GM23338 (cell line): ENCODE measurements at places on chromosomes 6 and 20. TPM values are rescaled to one million over a fixed set of nuclear protein-coding genes. Genes with fewer than 3 reads are reported as not detected.

DNA sequence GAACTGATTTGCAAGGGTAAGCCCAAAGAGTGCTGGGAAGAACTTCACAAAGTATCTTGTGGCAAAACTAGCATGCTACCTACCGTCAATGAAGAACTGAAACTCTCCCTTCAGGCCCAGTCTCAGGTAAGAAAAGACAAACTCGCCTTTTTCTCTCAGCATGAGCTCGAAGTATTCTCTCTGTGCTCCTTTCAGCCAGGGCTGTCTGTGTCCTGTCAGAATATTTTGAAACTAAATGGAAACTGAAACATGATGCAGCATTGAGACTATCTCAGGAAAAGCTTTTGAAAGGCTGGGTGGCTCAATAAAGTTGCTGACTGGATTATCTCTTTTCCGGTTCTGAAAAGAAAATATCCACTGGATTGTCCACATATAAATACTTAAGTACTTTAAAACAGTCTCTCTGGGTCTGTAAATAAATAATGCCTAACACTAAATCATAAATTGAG is 696 bp downstream of the CALHM5 start:
- DNase-seq = no peak

GRCh38 chr6:46961711-46962110 is 40.0 kb upstream of the ADGRF5 start:
- DNase-seq = no peak

DNA sequence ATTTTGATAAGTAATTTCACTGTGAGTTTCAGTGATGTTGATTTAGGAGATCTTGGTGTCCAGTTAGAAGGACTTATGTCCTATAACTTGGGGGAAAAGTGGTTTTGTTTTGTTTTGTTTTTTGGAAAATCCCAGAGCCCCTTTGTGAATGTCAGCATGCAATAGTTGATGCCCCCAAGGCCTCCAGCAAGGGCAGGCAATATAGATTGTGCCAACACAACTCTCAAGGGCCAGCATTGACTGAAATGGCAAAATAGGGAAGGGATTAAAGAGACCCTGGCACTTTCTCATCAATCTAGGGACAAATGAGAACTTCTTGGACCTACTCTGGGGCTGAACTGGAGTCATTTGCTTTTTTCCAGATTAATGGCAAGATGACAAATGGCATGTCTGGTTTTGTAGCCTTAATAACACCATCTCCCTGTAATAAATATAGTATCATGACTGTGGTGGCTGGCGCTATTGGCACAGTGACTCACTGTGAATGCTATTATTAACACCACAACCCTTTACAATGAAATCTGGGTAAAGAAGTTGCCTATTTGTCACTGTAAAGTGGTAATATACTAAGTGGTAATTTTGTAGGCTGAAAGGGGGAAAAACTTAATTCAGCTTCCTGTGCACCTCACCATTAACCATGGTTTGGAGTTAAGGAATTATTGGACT is 51.8 kb downstream of the ABRACL start:
- DNase-seq = no peak

Gene LHFPL5
- not detected in 2 replicates for total RNA-seq

Gene APOM
- 1.2 and 4.2 TPM in 2 replicates for total RNA-seq

Gene FAM83C
- 0.10 TPM in 1 of 2 replicates, not detected in the other for total RNA-seq

DNA sequence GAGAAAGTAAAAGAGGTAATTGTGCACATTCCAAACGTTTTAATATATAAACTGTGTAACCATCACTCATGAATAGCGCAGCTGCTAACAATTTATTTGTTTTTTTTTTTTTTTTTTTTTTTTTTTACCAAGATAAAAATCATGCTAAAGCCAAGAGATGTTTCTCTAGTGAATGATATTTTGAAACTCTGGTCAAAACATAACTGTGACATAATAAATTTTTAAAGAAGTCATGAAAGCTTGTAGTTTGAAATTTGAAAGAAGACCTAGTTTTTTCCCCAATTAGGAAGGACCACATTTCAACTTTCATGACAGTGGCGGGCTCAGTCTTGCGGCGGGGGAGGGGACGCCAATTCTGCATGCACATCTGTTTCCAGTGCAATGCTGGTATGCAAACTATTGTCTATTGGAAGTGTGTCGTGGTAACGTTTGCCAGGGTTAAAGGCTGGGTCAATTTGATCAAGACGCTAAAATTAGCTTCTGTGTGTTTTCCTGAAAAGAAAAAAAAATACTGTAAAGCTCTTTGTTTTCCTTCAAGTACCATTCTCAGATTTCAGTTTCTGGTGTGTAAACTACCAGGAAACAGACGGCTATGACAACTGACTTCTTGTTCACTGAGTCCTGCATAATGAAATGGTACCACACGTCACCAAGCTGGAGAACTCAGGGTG is 211.9 kb downstream of the FOXC1 start:
- no peak for DNase-seq

Gene LCA5
- total RNA-seq = 3.3 and 4.2 TPM in 2 replicates

GRCh38 chr20:3237958-3238615 is 903 bp downstream of the SLC4A11 start:
- peak; percentile 66 for DNase-seq

GRCh38 chr6:132228894-132229293 is 172.4 kb downstream of the MOXD1 start:
- DNase-seq = no peak

GRCh38 chr20:62216636-62217566 is 3.2 kb downstream of the HRH3 start:
- DNase-seq = no peak

GRCh38 chr6:157847846-157848245 is 24.8 kb downstream of the SNX9 start:
- no peak for DNase-seq
